ENCODE measurements at places on chromosomes 7 and 10.

- no peak for DNase-seq
These were observed 110.5 kb upstream of the GPR26 start for GRCh38 chr10:123555616-123556015.

DNA sequence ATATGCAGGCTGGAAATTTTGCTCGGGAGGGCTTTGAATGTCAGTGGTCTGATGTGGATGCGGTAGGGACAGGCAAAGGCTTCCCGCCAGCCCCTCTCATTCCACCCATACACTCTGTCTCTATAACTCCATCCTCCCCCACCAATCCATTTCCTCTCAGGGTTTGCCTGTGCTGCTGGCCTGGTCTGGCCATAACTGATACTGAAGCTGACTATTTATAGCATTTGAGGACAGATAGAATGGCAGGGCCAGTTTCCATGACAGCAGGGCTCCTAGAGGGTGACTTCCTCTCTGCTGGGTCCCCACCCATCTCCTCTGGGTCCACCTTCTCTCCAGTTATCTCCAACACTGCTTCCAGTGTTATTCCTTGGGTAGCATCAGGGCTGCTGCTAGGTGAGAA is 6.6 kb upstream of the PDLIM1 start:
- DNase-seq: no peak

GRCh38 chr7:45350896-45351295 is 193.3 kb downstream of the RAMP3 start:
- no peak for DNase-seq

- no peak for DNase-seq
These were observed 87.4 kb upstream of the ITGB1 start for GRCh38 chr10:33045421-33045820.

DNA sequence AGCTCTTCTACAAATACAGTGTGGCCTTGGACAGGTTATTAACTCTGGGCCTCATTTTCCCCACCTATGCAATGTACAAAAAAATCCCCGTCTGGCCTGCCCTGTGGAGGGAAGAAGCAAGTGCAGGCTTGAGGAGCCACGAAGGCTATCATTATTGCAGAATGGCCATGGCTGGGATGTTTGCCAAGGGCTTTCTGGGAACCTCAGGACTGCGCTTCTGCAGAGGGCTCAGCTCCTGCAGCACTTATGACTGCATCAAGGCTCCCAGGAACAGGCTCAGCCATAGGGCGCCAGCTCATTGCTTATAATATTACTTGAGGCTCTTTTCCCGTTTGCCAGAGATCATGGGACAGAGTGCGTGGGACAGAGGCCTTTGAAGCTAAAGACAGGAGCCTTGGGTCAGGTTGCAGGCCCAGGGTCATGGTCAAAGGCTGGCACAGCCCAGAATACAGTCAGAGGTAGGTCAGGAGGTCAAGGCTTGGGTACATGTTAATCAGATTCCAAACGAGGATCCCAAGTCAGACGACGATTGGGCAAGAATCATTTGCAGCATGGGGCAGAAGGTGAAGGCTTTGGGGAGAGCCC is 20.6 kb upstream of the C10orf105 start:
- DNase-seq: no peak
